Thyroid gland (tissue), 4 donors: ENCODE measurements at places on chromosomes 7 and 10. TPM values are rescaled to one million over a fixed set of nuclear protein-coding genes. Genes with fewer than 3 reads are reported as not detected.

The ORAI2 gene
- 41.8 TPM for total RNA-seq

DNA sequence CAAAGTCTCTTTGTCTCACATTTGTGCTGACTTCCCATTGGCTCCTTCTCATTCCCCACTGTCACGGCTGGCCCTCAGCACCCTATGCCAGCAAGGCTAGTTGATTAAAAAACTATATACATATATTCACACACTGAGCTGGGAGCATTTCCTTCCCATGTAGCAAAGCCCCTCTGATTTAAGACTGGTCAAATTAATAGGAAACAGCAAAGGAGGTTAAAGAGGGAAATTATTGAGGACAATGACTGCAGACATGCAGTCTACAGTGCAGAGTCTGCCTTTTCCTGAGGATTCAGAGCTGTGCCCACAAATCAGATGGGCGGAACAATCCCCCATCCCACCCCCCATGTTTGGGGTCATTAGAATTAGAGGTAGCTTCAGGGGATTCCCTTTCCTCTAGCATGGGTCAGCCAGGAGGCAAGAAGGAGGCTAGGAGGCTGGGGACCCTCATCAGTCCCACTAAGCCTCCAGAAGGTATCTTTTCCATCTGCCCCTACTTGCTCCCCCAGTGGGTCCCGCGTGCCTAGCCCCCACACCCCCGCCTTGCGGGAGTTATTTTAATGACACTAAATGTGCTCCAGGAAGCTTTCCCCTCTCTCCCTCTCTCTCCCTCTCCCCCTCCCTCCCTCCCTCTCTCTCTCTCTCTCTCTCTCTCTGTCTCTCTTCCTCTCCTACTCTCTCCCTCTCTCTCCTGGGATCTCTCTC lies 9.8 kb upstream of the DLX6 start:
- no peak overlapping the region for H3K27ac ChIP-seq
- DNase-seq = no peak
- peaks cover 50% of the 10 kb centered on the region for H3K27me3 ChIP-seq
- H3K4me3 ChIP-seq = no peak overlapping the region
- H3K36me3 ChIP-seq = no peaks in the 10 kb centered on the region

DNA sequence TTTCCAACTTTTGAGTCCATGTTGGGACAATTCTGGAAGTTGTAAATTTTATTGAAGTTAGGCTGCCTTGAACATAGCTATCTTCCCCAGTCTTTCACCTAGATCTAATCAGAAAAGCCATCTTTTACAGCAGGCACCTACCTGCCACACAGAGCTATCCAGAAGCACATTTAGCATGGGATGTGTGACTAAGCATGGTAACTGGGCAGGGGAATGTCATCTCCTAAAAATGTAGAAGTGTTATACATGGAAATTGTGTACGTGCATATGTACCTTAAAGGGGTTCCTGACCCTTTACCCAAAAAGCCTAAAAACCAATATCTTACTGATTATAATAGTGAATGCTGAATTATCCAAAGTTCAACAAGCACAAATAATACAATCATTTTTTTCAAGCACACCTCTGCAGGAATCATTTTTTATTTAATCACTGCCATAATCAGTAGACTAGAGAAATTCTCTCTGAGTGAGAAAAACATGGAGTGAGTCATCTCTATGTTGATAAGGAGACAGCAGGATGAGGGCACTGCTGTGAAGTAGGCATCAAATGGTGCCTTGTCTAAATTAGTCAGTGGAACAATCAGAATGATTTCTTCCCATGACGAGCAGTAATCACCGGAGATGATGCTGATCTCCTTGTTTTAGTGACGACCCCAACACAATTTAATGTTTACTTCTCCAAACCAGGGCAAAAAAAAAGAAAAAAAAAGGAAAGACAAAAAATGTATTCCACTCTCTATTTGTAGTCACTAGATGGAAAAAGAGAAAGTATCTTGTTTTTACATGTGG lies 75.9 kb downstream of the SORBS1 start:
- H3K4me3 ChIP-seq = no peak overlapping the region
- DNase-seq = no peak
- H3K4me1 ChIP-seq = no peaks in the 10 kb centered on the region

The SPDYE3 gene
- not detected for total RNA-seq

The ACBD5 gene
- total RNA-seq = 42.7 TPM

The IFIT1B gene
- not detected for total RNA-seq

DNA sequence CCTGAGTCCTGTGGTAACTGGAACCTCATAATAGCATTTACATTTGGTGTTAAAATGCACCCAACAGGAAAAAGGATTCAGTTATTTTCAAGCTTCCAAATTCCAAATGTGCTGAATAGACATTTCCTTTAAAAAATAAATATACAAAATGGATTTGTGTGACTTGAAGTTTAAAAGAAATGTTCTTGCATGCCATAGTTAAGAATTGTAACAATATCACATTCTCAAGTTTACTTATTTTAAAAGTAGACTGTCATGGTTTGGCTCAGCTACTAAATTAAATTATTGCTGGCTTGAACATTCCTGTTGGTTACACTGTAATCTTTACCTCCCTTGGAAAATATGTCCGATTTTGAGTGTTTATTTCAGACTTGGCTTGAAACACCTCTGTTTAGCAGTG lies 31.5 kb downstream of the BICC1 start:
- H3K4me3 ChIP-seq = no peak overlapping the region
- H3K27ac ChIP-seq = no peak overlapping the region
- DNase-seq = no peak

The CTAGE4 gene
- 4.7 TPM for total RNA-seq

- H3K27me3 ChIP-seq = no peaks in the 10 kb centered on the region
- H3K4me1 ChIP-seq = no peaks in the 10 kb centered on the region
- H3K4me3 ChIP-seq = no peak overlapping the region
- H3K36me3 ChIP-seq = no peaks in the 10 kb centered on the region
Observed at GRCh38 chr10:42242135-42242805, 396.1 kb downstream of the ZNF33B start.

The STRIP2 gene
- 0.22 TPM for total RNA-seq
